Endothelial cell of umbilical vein (primary cell): ENCODE measurements at places on chromosomes 2 and 18.
A peak's percentile ranks its signal among the peaks of the same experiment; 100 is the strongest.

DNA sequence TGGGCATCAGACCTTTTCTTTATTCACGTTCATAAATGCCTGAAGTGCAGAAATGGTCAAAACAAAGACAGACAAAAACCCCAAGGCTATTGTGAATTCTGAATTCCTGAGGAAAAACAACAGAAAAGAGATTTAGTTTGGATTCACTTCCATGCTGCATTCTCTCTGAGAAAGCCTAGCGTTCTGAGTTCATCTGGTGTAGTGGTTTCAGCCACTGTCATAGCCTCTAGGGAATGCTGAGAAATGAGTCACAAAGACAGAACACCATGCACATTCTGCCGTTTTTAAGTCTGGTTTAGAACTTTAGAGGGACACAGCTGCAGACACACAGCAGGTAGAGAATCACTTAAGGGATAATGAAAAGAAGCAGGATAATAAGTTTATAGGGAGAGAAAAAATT is 93.8 kb downstream of the LRP1B start:
- no peak for DNase-seq

- DNase-seq: no peak
Measured at GRCh38 chr2:136290326-136290725, 172.4 kb upstream of the CXCR4 start.

- no peak for DNase-seq
Measured at GRCh38 chr2:203951366-203951902, 14.9 kb downstream of the ICOS start.

- no peak for DNase-seq
Measured at GRCh38 chr2:3703236-3703756, at the start of gene DCDC2C. DCDC2C (plus strand) TSS chr2:3703575; CDS start chr2:3703752, 177 bp downstream.

GRCh38 chr2:40168546-40168945 is 283.3 kb downstream of the SLC8A1 start:
- no peak for DNase-seq

DNA sequence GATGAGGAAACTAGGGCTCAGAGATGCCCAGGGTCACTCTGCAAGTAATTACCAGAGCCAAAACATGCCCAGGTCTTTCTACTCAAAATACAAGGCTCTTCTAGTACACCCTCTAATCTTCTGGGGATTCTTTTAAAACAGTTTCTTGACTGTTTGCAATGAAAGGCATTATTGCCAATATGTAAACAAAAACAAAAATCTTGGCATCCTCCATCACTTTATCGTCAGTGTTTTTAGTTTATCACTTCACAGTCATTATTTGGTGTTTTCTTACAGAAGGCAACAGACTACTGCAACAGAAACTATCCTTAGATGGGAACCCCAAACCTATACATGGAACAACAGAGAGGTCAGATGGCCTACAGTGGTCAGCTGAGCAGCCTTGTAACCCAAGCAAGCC is 71.0 kb downstream of the KCTD18 start:
- DNase-seq: no peak

- DNase-seq: no peak
Measured at GRCh38 chr2:83331810-83332209, 1127.3 kb downstream of the SUCLG1 start.

DNA sequence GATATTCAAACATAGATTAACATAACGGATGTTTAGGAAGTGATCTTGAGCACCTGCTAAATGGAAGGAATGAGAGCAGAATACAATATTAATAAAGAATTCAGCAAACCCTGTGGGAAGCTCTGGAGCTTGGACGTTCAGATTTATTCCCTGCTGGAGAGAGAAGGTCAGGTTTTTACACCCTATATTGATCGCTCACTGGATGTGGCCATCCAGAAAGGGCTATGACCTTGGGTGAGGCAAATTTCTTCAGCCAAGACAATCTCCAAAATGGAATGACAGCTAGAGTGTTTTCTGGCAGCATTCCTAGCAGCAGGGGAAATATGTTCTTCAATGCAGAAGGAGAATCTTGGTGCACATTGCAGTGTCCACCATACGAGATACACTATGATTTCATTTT is 288.3 kb downstream of the IRS1 start:
- DNase-seq: no peak

- no peak for DNase-seq
Measured at GRCh38 chr2:131641414-131642206, 113.9 kb downstream of the CCDC74A start.

- DNase-seq: no peak
Measured at GRCh38 chr2:59732871-59733566, 820.4 kb downstream of the BCL11A start.

GRCh38 chr18:12009581-12010140 is 28.4 kb downstream of the IMPA2 start:
- DNase-seq: no peak

DNA sequence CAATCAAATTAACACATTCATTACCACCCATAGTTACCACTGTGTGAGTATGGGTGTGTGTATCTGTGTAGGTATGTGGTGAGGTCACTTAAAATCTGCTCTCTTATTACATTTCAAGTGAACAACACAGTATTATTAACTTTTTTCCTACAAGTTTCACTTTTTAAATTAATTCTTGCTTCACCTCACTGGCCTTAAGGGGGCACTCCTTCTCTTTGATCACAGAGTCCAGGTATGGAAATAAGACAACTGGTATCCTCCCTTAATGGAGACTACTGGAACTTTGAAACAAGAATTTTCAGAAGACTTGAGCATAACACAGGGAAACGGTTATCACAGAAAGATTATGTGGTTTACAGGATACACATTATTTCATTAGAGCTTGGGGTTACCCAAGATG is 255.8 kb downstream of the ASXL3 start:
- DNase-seq: no peak

DNA sequence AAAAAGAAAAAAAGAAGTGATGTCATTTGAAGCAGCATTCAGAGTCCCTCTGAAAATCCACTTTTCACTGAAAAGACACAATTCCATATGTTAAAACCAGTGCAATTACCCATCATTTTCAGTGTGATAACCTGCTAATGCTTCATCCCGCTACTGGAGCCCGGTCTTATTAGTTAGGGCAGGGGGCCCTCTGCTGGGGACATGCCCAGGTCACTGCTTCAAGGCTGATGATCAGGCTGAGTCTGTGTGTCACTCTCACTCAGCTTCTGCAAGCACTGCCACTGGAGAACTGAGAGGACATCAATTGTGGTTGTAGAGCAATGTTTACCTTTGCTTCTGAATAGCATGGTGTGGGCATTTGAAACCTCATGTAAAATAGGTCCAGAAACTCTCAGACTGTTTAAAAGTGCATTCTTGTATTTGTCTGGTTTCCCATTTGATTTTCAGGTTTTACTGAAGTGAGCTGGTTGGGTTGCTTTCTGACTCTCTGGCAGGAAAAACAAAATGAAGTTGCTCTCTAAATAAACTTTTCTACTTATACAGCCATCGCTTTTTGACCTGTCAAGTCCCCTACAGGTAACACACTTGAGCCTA is 49.2 kb upstream of the NXPH2 start:
- peak; percentile 24 for DNase-seq

- DNase-seq: no peak
Measured at GRCh38 chr18:60898111-60898510, 435.1 kb upstream of the CDH20 start.

DNA sequence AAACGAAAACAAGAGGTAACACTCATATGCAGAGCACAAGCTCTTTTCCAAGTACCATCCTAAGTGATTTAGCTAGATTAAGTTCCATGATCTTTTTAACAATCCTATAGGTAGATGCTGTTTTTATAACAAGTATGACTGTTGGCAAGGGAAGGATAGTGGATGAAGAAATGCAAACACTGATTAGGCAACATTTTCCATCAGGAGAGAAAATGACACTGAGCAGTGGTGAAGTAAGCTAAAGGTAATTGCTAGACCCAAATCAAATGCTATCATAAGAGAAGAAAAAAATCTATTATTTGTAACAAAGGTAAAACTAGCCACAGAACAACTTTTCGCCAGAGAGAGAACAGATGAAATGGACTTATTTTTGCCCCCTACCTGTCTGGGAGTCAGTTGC is 34.3 kb upstream of the BARD1 start:
- no peak for DNase-seq

DNA sequence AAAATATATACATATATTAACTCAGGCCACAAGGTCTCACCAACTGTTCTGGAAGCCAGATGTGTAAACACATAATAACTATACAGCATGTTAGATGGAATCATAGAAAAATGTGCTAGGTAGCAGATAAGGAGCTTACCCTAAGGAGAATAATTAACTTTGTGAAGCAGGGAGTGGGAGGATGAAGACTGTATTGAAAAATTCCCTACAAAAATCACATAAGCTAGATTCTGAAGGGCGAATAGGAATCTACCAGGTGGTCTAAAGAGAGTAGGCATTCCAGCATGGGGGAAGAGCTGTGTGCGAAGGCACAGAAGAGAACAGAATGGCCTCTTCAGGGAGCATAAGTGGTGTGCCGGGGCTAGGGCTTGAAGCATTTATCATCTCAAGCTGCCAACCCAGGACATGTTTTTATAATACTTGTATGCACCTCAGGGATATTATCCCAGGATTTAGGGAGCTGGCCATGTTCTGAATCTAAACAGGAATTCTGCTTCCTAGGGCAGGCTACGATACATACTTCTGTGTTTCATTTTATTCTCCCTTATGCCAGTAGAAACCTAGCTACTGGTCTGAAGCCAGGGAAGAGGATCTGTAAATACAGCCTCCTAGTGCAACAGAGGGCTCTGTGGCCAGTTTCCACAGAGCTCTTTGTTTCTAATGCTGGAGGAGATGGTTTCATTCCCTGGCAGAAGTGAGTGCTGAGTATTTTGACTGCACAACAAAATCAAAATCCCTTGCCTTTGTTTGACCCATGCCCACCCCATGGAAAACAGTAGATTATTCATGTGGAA is 56.7 kb downstream of the NEMP2 start:
- DNase-seq: no peak

DNA sequence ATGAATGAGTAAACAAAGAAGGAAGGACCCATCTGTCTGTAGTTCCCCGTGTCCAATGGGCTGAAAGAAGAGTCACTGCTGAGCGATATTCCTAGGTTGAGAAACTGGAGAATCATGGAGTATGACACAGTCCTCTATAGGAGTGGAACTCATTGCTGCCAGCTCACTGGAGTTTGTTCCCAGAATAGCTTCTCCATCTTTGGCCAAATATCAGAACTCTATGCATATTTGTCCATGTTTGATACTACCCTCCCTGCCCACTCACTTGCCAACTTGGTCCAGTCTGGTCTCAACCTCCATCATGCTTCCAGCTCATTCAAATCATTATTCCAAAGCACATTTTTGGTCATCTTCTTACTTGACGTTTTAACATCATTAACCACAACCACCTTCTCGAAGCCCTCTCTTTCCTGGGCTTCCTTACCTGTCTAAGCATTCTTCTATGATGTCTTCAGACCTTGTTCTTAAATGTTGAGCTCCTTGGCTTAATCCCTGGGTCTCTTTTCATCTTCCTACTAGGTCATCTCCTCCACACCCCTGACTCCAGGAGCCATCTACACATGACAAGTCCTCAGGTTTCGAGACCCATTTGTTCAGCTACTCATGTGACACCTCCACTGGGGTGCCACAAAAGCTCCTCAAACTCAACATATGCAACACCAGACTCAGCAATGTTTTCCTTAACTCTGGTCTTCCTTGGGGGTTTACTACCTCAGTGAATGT is 221.6 kb downstream of the MYCN start:
- DNase-seq: no peak

GRCh38 chr2:147017951-147018645 is 826.7 kb upstream of the ACVR2A start:
- no peak for DNase-seq

- no peak for DNase-seq
Measured at GRCh38 chr18:62732617-62733016, 17.3 kb downstream of the PHLPP1 start.

GRCh38 chr2:165675551-165675968 is 118.5 kb downstream of the GALNT3 start:
- DNase-seq: no peak
